WTC11 (cell line): ENCODE measurements at places on chromosomes 16 and 17. TPM values are rescaled to one million over a fixed set of nuclear protein-coding genes. Genes with fewer than 3 reads are reported as not detected.

GRCh38 chr16:64857411-64857810, 264.5 kb downstream of the CDH11 start:
- no peak for DNase-seq

DNA sequence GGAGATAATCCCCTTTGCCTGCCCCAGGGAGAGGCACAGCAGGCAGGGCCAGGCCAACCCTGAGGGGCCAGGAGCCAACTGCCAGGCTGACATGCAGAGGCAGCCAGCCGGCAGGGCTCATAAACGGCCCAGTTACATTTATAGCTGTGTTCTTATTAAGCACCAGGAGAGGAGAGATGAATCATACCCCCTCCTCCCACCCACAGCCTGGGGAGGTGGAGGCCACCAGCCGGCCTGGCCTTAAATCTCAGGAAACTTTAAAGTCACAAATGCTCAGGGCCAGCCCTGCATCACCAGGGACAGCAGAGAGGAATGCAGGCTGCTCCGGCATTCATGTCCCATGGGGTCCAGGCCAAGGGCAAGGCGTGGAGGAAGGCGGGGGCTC, 177.2 kb downstream of the TMEM132E start:
- DNase-seq = peak; percentile 20

DNA sequence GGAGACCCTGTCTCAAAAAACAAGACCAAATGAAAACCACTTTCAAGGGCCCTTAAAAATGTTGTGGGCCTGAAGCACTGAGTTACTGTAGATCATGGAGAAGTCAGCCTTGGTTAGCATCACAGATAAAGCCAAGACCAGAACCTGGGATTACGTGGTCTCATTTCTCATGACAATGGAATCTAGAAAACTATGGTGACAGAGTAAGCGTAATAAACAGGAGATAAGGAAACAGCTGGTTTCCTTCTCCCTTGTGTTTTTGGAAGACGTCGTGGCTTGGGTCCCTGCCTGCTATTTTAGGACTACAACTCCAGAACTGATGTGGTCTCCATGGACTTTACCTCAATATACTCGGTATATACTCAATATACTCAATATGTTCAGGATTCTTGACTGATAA, 180.7 kb upstream of the ZFHX3 start:
- DNase-seq = no peak

DNA sequence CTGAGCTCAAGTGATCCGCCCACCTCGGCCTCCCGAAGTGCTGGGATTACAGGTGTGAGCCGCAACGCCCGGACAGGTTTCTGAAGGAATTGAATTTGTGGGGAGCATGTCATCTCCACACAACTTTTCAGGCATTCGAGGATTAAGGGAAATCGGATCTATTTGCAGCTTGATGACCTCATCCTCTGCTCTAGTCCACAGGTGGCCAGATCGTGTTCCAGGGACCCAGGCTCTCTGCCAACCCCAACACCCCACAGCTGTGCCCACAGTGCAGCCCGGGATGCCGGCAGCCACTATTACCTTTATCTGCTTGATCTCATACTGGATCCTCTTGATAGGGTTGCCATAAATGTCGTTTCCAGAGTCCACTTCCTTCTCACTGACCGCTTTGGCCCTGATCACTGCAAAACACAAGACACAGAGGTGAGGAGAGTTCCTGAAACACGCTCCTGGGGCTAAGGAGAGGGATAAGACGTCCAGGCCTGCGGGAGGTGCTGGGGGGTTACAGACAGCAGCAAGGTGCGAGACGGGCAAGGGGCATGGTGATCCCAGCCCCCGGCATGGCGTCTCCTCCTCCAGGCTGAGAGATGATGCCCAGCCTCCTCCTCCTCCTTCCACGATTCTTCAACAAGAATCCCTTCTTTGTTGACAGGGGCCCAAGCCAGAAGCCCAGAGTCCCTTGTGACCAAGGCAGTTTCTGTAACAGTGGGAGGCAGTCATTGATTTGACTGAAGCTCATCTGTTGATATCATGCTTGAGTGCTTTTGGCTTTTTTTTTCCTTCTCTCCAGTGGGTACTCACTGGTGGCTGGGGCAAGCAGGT, 29.3 kb downstream of the CEP295NL start:
- DNase-seq = no peak

DNA sequence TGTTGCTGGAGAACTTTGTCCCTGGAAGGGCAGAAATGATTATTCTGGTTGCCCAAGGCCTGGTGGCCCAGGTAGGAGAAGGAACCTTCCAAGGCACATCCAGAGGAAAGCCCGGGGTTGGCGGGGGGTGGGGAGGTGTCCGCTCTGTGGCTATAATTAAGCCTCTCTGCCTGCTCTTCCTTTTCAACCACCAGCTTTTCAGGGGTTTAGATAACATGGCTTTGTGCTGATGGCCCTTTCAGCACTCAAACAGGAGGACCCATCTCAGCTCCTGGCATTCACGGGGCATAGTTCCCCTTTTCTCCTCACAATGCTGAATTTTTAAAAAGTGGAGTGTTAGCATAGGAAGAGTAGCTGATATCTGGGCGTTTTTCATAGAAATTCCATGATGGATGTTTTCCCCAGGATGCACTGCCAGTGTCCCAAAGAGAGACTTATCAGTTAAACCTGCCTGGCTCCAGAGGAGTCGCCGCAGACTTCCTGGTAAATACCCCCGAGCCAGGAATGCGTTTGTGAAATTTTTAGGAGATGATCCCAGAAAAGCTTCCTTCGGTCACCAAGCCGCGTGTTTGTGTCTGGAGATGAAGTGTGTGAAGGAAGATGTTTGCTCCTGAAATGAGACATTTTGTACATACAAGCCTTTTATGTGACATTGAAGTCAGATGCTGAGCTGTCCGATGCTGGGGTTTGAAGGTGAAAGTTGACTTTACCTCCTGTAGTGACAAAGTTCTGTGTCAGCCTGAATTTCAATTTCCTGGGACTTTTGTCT, 188.5 kb downstream of the MSI2 start:
- DNase-seq = no peak

RNF135 gene
- 10.3 to 12.3 TPM (median 10.4 TPM) in 3 replicates for total RNA-seq

DNA sequence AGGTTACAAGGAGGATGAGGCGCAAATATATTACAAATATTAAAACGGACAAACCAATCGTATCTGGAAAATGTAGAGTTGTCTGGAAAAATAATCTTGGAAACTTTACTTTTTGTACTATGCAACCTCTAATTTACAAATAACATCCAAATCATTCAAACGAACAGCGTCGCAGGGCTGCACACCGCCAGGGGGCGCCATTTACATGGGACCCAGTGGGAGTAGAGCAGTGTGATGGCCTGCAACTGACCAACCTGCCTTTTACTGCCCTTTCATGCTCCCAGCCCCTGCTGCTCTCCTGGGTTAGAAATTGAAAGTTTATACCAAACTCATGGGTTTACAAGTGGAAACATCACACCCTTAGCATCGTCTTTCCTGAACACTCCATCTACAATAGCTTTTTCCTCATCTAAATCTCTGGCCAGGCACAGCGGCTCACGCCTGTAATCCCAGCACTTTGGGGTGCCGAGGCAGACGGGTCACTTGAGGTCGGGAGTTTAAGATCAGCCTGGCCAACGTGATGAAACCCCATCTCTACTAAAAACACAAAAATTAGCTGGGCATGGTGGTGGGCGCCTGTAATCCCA, 10.0 kb downstream of the PITPNC1 start:
- peak; percentile 79 for DNase-seq

DNA sequence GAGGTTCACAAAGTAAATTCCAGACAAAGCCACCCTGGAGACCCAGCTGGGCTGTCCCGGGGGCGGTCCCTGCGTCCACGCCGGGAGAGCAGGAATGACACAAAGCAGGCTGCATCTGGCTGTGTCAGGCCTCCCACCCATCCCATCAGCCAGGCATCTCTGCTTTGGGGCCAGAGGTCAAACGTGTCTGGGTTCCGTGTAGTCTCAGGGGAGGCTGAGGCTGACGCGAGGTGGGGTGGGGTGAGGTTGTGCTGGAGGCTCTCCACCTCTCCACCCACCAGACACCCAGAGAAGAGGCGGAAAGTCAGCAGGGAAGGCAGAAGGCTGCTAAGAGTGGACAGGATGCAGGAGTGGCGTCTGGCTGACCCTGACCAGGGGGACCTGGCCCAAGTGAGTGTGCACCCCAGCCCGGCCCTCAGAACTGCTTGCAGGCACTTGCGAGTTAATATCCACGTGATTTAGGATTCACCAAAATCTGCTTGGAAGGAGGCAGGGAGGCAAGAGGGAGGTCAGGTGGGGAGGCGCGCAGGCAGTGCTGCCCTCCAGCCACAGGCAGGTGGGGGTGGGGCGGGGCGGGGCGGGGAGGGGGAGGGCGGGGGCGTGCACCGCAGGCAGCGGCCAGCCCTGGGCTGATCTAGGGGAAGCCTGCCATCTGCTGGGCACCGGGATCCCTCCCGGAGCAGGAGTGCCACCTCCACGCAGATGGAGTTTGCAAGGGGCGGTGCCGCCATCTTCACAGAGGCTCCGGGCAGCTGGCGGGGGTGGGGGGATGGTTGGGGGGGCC, 44.3 kb downstream of the TBC1D16 start:
- DNase-seq = peak; percentile 87

GRCh38 chr16:57916735-57917438, 54.0 kb downstream of the CNGB1 start:
- DNase-seq = no peak

GRCh38 chr17:47644324-47644723, 5.4 kb upstream of the KPNB1 start:
- no peak for DNase-seq

IGF2BP1 gene
- total RNA-seq = 392 to 434 TPM (median 423 TPM) in 3 replicates

- no peak for DNase-seq
Observed at GRCh38 chr16:89002851-89003830, 26.1 kb upstream of the CBFA2T3 start.

CISD3 gene
- total RNA-seq = 12.1 to 15.7 TPM (median 15.6 TPM) in 3 replicates

DNA sequence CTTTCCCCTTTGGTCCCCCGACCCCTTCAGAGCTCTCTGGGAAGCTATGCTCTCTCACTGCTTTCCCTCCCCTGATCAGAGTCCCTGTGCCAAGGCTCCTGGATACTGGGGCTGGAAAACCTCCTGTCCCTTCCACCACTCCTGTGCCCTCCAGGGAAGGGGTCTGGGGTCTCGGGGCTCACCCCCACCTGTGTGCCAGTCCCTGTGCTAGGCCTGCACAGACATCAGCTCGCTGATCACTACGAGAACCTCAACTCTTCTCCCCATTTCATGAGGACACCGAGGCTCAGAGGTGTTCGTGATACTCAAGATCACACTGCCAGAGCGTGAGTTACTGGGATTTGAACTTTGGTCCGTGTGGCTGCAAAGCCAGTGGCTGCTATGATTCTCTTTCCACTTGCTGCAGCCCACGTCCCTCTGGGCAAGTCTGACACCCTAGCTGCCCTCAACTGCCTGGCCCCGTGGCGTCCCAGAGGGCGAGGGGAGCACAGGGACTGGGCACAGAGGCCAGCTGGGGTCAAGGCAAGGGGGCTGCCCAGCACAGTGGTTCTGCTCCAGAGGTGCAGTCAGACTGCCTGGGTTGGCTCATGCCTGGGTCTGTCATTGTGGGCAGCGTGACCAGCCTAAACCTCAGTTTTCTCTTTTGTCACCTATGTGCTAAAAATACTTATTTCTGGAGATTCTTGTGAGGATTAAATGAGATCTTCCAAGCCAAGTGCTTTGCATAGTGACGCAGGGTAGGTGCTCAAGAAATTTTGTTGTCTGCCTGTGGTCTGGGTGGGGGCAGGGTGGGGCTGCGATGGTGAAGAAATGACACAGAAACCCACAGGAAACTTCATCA, 43.8 kb upstream of the TOB1 start:
- DNase-seq = no peak

DNA sequence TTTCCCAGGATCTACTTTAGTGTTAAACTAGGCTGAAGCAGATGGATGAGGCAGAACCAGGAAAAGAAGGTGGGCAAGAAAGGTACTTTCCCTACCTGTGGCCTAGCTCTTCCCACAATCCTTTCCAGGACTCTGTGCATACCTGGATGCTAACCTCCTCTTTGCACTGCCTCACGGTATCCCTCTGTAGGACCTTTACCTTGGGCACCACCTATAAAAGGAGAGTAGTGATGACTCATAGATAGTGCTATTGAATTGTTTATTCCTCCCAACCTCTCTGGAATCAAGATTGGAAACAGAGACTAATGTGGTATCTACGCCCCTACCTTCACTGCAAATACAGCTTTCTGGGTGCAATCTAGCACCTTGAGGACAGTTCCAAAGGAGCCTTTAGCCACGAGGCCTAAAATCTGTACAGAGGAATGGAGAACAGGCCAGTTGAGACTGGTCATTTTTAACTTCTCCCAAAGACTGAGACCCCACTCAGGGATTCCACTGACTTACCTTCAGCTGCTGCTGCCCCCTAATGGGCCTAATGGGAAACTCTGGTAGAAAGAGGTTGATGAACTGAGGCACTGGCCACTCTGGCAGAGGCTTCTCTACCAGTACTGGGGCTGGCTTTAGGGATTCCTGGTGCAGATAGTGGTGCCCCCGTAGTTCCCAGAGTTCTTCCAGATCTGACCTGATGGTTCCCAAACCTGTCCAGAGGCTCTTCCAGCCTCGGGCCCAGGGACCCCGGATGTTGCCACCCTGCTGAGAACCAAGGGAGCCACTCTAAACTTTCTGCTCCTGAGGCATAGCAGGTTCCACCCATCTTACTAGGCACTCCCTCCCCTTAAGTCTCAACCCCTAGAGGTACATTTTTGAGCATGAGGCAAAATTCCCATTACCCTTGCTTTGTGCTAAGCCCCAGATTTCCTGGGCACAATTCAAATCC, 781 bp downstream of the RSKR start:
- peak; percentile 62 for DNase-seq

GRCh38 chr17:68903286-68903685, 51.9 kb downstream of the ABCA8 start:
- DNase-seq = no peak

ARHGDIG gene
- total RNA-seq = 3.4 to 4.0 TPM (median 3.5 TPM) in 3 replicates

ATP2C2 gene
- total RNA-seq = 2.4 to 4.3 TPM (median 2.8 TPM) in 3 replicates

NPEPPS gene
- total RNA-seq = 97.1 to 127 TPM (median 111 TPM) in 3 replicates

OR3A3 gene
- total RNA-seq = not detected in 3 replicates

DNA sequence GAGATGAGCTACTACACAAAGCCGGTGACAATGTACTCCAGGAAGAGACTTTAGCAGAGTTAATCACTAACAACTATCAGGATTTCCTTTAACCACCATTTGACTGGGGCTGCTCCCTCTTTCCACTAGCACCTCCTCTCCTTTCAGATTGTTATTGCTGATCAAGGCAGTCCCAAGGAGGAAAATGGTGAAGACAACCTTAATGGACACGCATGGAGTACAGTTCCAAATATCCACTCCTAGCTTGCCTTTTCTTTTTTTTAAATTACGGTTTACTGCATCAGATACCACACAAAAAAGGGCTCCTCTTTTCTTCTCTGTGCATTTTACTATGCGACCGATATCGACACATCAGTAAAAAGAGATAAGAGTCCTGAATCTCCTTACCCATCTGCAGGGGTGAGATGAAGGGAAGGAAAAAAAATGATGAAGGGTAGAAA, 30.9 kb downstream of the FAM222B start:
- DNase-seq = no peak

DNA sequence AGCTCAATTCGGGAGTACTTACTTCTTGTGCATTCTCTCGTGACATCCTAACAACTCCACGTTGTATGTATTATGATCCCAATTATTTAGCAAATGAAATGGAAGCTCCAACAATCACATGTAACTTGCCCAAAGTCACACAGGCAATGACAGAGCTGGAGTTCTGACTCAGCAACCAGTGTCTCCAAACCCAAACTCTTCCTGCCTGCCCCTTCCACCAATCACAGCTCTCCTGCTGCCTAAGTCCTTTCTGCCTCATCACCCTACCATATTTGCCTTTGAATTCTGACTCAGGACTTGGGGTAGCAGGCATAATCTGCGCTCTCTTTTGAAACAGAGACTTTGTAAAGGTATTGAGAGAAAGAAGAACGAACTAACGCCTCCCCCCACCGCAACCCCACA, 245.2 kb upstream of the MAF start:
- no peak for DNase-seq

ZNF75A gene
- total RNA-seq = 21.8 to 31.5 TPM (median 23.5 TPM) in 3 replicates

C16orf92 gene
- total RNA-seq = not detected in 3 replicates

- no peak for DNase-seq
Observed at GRCh38 chr17:57195785-57196460, 60.4 kb upstream of the MSI2 start.

CD68 gene
- 0.41 to 0.87 TPM (median 0.72 TPM) in 3 replicates for total RNA-seq
